ENCODE measurements at places on chromosomes 2 and 18.

DNA sequence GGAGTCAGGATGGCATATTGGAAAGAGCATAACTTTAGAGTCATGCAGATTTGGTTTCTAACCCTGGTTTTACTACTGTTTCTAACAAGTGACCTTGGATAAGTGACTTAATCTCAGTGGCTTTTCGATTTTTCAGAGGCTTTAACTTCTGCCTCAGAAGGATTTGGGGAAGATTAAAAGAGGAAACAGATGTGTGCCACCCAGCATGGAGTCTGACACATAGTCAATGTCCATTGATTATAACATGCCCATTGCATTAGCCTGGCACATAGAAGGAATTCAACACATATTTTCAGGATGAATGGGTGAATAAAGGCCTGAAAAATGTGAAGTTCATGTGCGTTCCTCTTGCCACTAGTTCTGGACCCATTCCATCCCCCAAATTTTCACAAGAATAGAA is 438.2 kb downstream of the EPHA4 start:
- no peak for DNase-seq

DNA sequence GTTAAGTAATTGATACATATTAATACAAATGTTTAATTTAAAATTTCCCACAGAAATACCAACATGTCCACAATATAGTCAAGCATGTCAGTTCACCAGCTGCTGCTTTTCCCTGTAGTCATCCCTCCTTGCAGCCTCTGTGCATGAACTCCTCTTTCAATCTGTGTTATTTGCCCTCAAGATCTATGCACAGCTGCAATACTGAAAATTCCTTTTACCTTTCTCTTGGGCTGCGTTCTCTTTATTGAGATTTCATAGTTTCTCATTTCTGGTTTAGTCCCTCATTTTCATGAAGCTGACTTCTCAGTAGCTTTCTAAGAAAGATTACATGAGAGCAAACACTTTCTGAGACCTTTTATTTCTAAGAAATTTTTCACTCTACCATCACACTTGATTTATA is 464.9 kb downstream of the PARD3B start:
- DNase-seq = no peak

GRCh38 chr2:30664761-30665358 is 142.4 kb downstream of the CAPN13 start:
- DNase-seq = no peak

- no peak for DNase-seq
These were observed 23.9 kb downstream of the SLC66A3 start for GRCh38 chr2:11179196-11179595.

- no peak for DNase-seq
These were observed 124.7 kb downstream of the GULP1 start for GRCh38 chr2:188416367-188416766.

DNA sequence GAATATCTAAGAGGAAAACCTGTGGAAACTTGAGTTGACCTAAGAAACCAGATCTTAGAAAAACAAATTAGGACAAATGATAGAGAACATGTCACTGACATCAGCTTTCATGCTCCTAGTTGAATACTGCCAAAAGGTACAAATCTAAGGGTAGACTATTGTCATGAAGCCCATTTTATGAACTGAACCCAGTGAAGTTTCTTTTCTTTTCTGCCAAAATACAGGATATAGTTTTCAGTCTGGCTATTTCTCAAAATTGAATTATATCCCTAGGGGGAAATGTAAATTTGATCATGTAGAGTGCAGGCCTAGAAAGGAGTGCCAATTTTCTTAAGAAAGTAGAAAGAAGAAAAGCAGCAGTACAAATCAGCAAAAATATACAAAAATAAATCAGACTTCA is 46.6 kb downstream of the FSIP2 start:
- no peak for DNase-seq

DNA sequence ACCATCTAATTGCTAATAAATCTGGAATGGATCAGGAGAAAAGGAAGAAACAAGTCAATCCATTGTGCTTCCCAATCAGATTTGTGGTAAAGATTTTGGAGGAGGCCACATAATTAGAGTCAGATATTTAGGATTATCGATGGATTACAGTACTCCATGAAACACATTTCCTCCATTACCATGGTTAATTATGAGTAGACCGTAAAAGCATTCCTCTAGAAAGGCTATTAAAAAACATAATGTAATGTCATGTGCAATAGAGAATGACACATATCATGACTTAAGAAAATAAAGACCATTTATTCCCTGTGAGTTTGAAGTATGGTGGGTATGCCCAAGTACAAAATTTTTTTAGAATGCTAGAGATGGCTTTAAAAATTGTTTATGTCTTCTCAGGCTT is 96.1 kb downstream of the ITGA4 start:
- DNase-seq = no peak

DNA sequence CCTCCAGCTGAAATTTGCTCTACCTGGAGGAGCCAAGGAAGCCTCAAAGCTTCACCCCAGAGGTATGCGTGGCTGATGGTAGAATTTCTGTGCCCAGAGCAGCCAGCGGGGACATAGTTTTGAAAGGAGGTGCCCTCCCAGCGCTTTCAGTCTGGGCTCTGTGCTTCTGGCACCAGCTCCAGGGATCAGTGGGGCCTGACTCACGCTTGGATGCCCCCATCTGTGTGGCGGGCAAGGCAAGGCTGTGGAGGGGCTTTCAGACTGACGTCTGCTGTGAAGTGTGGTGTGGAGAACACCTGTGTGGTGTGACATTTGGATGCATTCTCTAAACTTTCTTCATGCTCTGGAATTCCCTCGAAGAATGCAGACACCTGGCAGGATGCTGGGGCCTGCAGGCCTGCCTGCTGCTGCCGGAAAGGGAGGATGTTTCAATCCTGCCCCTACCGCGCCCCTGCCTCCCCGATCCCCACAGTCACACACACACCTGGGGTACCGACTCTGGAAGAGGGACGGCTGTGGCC is 84.1 kb downstream of the CTIF start:
- DNase-seq = no peak
